ENCODE measurements at places on chromosomes 12 and 14.

GRCh38 chr14:46306267-46306666 is 345.3 kb downstream of the RPL10L start:
- DNase-seq, result no peak

DNA sequence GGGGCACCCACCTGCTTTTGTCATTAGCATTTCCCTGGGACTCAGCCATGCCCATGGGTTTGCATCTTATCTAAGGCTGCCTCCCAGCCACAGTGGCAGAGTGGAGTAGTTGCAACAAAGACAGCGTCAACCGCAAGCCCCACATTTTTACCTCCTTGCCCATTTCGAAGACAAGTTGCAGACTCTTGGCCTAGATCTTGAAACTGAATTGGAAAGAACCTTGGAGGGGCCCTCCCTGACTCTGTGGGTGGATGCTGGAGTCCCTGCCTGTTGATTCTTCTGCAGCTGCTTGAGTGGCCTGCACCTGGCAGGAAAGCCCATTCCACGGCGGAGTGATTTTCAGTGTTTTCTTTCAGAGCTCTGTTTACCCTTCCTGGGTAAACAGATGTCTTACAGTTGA is 309.0 kb downstream of the VRK1 start:
- DNase-seq, result no peak

- no peak for DNase-seq
Measured at GRCh38 chr14:71243697-71244096, 336.4 kb downstream of the PCNX1 start.

- DNase-seq, result no peak
Measured at GRCh38 chr12:11730299-11731041, 81.0 kb downstream of the ETV6 start.

DNA sequence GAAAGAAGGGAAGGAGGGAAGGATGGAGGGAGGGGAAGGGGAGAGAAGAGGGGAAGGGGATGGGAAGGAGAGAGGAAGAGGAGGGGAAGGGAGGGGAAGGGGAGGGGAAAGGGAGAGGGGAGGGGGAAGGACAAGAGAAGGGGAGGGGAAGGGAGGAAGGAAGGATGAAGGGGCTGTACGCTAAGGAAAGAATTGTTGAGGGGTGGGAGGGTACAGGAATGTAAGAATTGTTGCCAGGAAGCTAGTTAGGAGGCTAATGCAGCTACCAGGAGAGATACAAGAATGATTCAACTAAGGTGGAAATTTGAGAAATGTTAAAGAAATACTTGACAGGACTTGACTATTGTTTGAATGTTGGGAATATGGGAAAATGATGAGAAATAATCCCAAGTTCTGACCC is 261.2 kb downstream of the DPF3 start:
- no peak for DNase-seq

- no peak for DNase-seq
Measured at GRCh38 chr12:22413592-22413991, 79.1 kb upstream of the ST8SIA1 start.

DNA sequence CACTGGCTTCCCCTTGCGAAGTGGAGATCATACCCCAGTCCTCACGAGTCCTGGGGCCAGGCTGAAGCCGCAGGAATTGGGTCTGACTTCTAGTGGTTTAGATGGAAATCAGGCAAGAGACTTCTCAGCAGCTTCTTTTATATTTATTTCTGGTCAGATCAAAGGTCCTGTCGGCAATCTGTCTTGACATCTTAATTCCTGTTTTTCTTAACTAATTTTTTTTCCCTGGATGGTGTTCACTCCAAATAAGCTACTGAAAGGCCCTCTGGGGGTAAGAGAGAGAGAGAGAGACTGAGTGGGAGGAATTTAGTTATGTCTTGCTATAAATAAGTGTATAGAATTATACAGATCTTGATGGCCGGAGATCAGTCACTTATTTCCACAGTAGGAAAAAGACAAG is 698.7 kb upstream of the TBX3 start:
- no peak for DNase-seq

- no peak for DNase-seq
Measured at GRCh38 chr12:112236386-112236785, 111.0 kb downstream of the TRAFD1 start.

- DNase-seq, result peak; percentile 85
Measured at GRCh38 chr12:31323391-31324115, 2.4 kb downstream of the SINHCAF start.

GRCh38 chr12:56028511-56029165 is 7.8 kb downstream of the IKZF4 start:
- no peak for DNase-seq

- no peak for DNase-seq
Measured at GRCh38 chr14:82345184-82345583, 811.5 kb upstream of the SEL1L start.

GRCh38 chr14:21136024-21136423 is 19.8 kb downstream of the OR5AU1 start:
- DNase-seq, result peak; percentile 13

GRCh38 chr14:103522649-103523574 is at the start of gene CKB:
Gene CKB (minus strand): TSS chr14:103522830. CDS start chr14:103522493, 337 bp downstream.
- DNase-seq, result peak; percentile 64

GRCh38 chr14:67934087-67934486 is 114.5 kb downstream of the RAD51B start:
- DNase-seq, result peak; percentile 71

- DNase-seq, result no peak
Measured at GRCh38 chr12:124098101-124098757, 125.2 kb downstream of the ZNF664 start.

DNA sequence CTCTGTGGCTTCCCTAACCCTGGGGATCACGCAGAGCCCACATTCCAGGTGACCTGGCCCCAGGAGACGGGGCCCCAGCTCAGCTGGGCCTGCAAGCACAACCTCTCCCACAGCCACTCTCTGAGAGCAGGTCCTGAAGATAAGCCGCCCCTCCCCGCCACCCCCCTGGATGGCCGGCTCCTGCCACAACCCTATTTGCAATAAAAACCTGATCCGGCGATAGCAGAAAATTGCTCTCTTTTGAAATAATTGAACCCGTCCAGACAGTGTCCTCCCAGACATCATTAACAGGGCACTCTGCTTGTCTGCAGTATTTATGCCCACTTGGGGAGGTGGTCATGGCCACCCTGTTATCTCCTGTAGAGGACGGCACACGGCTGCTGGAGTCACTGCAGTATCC is 5.0 kb downstream of the C14orf180 start:
- no peak for DNase-seq

DNA sequence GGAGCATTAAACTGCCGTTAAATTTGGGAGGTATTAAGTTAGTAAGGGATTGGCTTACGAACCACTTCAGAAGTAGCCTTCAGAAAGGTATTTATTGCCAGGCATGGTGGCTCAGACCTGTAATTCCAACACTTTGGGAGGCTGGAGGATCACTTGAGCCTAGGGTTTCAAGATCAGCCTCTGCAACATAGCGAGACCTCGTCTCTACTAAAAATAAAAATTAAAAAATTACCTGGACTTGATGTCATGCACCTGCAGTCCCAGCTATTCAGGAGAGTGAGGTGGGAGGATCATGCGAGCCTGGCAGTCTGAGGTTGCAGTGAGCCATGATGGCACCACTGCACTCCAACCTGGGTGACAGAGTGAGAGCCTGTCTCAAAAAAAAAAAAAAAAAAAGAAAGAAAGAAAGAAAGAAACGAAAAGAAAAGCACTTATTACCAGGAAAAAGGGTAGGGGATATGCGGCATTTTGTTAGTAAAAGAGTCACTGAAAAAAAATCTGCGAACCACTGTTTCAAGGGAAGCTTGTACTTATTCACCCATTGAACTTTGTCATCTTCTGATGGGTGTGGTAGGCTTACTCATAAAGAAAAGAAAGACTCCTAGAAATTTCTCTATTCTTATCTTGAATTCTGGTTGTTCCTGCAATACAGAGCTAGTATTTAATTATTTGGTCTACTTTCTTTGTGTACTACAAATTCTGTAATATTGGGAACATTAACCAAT is 33.6 kb upstream of the PLEKHA5 start:
- DNase-seq, result no peak

GRCh38 chr12:123149501-123150274 is 1.2 kb downstream of the PITPNM2 start:
- peak; percentile 74 for DNase-seq

GRCh38 chr14:104957146-104958113 is 20.7 kb downstream of the AHNAK2 start:
- DNase-seq, result no peak

DNA sequence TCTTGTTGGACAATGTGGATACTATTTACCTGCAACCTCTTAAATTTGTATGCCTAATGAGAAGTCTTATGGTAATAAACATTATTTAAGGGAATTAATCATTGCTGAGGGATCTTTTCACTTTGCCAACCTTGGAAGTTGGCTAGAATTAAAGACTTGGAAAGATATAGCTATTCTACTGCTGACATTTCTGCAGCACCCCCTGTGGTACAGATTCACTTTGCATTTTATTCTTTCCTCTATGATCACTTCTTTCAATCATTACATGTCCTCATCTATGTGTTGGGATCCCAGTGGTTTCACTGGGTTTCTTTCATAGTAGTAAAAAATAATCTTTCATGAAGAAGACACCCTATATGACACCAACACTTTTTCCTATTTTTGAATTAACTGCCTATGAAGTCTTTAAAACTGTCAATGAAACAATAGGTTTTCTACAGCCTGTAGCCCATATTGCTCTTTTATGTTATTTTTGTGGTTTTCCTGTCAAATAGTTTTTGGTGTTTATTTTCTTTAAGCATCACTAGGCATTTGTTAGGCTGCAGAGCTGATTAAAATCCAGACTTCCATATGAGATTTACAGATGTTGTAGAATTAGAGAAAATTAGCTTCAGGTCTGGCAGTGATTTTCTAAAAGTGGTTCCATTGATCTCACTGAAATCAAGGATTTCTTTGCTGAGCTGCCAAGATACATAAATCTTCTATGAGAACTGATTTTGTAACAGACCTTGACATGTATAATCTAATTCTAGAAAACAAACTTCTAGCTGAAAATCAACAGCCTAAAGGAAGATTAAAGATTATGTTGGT is 256.1 kb downstream of the NAV3 start:
- no peak for DNase-seq

DNA sequence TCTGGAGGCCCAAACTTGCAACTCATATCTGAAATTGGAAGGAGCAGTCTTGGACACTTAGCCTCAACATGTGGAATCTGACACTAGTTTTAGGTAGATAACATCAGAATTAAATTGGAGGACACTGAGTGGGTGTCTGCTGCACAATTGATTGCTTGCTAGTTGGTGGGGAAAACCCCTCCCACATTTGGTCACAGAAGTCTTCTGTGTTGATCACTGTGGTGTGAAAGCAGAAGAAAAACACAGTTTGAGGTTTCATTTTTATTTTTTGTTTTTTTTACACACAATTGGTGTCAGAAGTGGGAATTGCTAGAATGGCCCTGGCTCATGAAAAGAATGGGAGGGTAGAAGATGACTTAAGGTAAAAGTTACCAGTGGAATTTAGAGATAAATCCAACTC is 78.0 kb upstream of the CD163 start:
- no peak for DNase-seq

- DNase-seq, result no peak
Measured at GRCh38 chr12:24133384-24133783, 183.9 kb upstream of the SOX5 start.

DNA sequence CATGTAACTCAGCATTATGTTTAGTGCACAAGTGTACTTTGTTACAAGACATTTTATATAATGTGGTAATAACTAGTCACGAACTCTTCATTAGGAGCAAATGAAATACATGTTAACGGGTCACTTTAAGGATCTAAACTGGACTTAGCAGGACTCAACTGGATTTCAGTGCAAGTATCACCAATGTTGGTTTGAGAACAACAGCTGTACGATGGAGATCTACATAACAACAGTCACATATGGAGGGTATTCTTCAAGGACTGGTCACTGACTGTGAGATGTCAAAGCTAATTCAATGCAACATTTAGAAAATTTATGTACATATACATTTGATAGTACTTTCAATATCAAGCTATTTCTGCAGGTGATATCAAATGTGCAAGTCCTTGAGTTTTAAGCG is 22.5 kb upstream of the SYCP3 start:
- DNase-seq, result no peak

- DNase-seq, result no peak
Measured at GRCh38 chr12:13425766-13426165, 229.2 kb downstream of the EMP1 start.

- DNase-seq, result no peak
Measured at GRCh38 chr14:73258845-73259611, 21.7 kb downstream of the PAPLN start.

DNA sequence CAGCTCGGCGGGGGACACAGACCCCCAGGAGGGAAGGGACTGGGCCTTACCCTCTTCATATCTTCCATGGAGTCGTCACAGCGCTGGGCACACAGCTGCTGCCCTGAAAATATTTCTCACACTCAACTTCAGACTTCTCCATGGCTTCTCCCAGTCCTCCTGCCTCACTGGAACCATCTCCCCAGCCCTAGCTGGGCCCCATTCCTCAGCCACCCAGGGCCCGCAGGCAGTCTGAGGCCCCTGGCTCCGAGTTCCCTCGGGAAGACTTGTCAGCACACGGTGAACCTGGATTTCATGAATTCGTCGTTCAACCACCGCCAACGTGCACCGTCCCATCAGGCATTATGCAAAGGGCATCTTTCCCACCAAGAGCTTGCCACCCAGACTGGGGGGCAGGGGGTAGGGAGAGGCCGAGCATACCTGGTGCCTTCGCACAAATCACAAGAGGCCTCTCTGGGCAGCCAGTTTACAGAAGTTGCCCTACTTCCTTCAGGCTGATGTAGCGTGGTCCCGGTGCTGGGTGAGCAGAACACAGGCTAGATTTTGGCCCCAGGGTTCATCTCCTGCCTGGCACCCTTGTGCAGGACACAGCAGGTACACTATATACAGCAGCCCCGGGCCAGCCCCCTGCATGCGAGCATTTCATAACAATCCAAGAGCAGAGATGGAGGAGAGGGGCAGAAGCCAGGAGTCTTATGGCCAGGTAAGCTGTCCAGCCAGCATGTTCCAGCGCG is 44.2 kb downstream of the LTBP2 start:
- no peak for DNase-seq

DNA sequence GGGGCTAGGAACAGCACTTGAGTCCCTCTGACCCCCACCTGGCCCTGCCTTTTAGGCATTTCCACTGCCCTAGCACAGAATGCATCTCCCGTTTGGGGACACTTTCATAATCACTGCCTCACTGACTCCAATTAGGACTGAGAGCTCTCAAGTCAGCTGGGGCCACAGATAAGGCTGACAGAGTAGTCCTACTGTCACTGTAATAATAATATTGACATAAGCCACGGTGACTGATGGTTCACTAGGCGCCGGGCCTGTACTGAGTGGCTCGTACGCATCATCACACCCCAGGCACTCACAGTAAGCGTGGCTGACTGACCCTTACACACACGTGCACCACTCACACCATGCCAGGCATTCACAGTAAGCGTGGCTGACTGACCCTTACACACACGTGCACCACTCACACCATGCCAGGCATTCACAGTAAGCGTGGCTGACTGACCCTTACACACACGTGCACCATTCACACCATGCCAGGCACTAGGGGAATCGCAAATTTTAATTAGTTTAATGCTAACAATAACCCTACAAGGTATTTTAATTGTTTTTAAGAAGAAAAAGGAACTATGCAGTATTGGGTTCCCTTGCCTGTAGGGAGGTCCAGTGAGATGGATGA is 87.7 kb downstream of the CHGA start:
- DNase-seq, result peak; percentile 39

- DNase-seq, result no peak
Measured at GRCh38 chr12:41941079-41941478, 203.6 kb downstream of the GXYLT1 start.
